ENCODE measurements at places on chromosomes 2 and 18. TPM values are rescaled to one million over a fixed set of nuclear protein-coding genes. Genes with fewer than 3 reads are reported as not detected.

SLC38A11 gene
- 1.1 TPM for total RNA-seq

CCDC68 gene
- total RNA-seq: 3.9 TPM

TSGA10 gene
- 8.5 TPM for total RNA-seq

MATN3 gene
- 0.76 TPM for total RNA-seq

KIAA2012 gene
- total RNA-seq: 0.16 TPM

LINC00305 gene
- not detected for total RNA-seq

IL1A gene
- 0.49 TPM for total RNA-seq

IL36A gene
- not detected for total RNA-seq

EPHA4 gene
- total RNA-seq: 70.6 TPM

DNA sequence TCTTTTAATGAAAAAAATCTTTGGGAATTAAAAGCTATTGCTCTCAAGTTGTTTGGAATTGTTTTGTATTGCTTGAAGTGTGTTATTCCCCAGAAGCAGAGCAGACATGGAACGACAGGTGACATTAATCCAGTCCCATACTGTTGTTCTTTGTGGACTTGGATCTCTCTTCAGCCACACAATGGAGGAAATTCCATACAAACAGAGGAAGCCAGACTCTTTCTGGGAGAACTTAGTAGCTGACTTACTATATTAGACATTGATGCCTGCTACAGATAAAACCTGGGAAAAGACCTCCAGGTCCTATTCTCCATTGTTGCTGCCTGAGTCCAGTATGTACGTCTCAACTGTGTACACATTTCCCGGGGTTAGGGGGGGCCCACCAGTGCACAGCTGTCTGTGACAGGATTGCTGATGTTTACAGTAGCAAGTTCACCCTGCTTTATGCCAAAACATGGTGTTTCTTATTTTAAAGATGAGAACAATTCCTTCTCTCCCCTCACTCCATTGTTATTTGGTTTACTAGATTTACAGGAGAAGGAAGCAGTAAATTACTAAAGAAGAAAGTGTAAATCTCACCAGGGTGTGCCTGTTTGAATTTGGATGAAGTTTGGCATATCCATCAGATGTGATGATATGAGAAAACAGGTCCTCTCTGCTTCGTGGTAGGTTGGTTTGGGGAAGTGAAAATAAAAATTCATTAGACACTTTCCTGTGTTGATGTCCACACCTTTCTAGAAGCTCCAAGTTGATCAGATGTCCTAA, 142.4 kb upstream of the RBBP8 start:
- no peaks in the 10 kb centered on the region for H3K27me3 ChIP-seq
- no peak overlapping the region for H3K27ac ChIP-seq
- no peaks in the 10 kb centered on the region for H3K36me3 ChIP-seq
- DNase-seq: no peak

DNA sequence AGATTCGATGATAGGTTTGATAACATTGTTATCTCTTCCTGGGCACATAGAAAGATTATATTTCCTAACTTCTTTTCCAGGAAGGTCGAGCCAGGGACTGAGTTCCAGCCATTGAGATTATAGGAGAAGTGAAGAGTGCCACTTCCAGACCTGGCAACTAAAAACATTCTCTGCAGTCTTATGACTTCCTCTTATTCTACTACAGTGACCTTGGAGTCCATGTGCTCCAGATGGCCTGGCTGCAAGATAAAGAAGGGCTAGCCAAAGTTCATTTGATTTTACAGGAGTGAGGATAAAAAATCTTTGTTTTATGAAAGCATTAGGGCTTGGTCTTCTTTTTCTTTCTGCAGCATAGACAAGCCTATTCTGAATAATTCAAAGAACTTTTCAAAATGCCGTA, 363.0 kb downstream of the FSIP2 start:
- no peaks in the 10 kb centered on the region for H3K27me3 ChIP-seq
- no peak overlapping the region for H3K27ac ChIP-seq
- no peak for DNase-seq
- no peaks in the 10 kb centered on the region for H3K36me3 ChIP-seq

GRCh38 chr18:65422544-65423136, 328.2 kb upstream of the CDH7 start:
- H3K4me1 ChIP-seq: no peaks in the 10 kb centered on the region
- H3K4me3 ChIP-seq: no peak overlapping the region
- no peaks in the 10 kb centered on the region for H3K27me3 ChIP-seq
- DNase-seq: no peak
- H3K36me3 ChIP-seq: no peaks in the 10 kb centered on the region

DNA sequence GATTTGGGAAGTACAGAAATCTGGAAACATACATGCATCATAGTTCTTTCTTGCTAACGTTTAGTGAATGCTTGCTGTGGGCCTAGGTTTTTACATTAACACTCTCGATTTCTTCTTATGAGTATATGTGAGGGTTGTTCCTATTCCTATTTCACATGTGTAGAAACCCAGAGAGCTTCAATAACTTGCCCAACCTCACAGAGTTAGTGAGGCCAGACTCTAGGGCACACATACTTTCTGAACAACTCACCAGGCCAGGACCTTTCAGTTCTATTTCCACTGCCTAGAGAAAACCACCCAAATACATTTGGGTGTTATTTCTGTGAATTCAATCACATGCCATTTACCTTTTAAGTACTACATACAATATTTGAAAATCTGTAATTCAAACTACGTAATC, 8.2 kb upstream of the KCTD1 start:
- no peaks in the 10 kb centered on the region for H3K27me3 ChIP-seq
- no peak overlapping the region for H3K27ac ChIP-seq
- no peaks in the 10 kb centered on the region for H3K36me3 ChIP-seq
- no peak overlapping the region for H3K4me3 ChIP-seq

GRCh38 chr2:129192841-129193253, 786.6 kb upstream of the RAB6C start:
- H3K4me3 ChIP-seq: no peak overlapping the region
- H3K27me3 ChIP-seq: no peaks in the 10 kb centered on the region
- H3K4me1 ChIP-seq: peaks cover 19% of the 10 kb centered on the region
- no peaks in the 10 kb centered on the region for H3K36me3 ChIP-seq

GRCh38 chr18:9334973-9335696, 562 bp downstream of the TWSG1 start:
- H3K27me3 ChIP-seq: no peaks in the 10 kb centered on the region
- DNase-seq: peak; percentile 77
- H3K36me3 ChIP-seq: peaks cover 5% of the 10 kb centered on the region
- peak overlapping the region; percentile 75 for H3K27ac ChIP-seq
- H3K4me3 ChIP-seq: peak overlapping the region; percentile 71

DNA sequence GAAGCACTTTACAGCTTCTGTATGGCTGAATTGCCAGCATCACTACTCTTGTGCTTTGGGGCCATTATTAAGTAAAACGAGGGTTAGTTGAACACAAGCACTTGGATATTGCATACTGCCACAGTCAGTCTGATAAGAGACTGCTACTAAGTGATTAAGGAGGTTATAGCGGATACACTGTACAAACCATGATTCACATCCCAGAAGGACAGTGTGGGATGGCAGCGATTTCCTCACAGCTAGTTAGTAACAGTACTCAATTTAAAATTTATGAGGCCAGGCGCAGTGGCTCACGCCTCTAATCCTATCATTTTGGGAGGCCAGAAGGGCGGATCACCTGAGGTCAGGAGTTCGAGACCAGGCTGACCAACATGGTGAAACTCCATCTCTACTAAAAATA, 2.6 kb upstream of the BMPR2 start:
- no peaks in the 10 kb centered on the region for H3K36me3 ChIP-seq
- peaks cover 14% of the 10 kb centered on the region for H3K4me1 ChIP-seq
- no peak overlapping the region for H3K4me3 ChIP-seq
- no peak overlapping the region for H3K27ac ChIP-seq

DNA sequence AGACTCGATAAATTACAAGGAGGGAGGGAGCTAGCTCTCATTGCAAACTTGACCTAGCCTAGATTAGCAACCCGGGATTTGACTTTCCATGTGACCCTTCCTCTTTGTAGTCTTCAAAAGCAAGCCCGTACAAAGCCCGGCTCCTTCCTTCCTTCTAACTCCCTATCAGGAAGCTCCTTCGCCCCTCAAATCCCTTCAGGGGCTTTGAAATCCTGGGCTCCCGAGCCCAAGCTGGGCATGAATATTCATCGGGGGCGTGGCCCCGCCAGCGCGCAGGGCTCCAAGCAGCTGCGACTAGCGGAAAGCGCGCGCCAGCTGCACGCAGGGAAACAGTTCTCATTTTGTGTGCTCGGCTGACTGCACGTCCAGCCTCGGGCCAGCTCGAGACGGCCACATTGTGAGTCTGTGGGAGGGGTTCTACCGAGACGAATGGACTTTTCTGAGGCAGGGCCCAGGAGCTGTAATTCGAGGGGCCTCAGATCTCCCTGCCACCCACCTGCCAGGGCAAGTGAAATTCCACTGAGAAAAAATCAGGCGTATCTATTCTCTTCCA, 84.0 kb upstream of the PELI1 start:
- peak overlapping the region; percentile 51 for H3K4me3 ChIP-seq
- H3K27me3 ChIP-seq: no peaks in the 10 kb centered on the region
- H3K27ac ChIP-seq: peak overlapping the region; percentile 80
- H3K4me1 ChIP-seq: peaks cover 18% of the 10 kb centered on the region
- no peaks in the 10 kb centered on the region for H3K36me3 ChIP-seq
- DNase-seq: peak; percentile 87

- peak within 1 kb of the TSS; percentile 86 for H3K4me3 ChIP-seq
- peaks cover 37% of the 10 kb centered on the region for H3K4me1 ChIP-seq
Measured at GRCh38 chr2:160062292-160063005, at the start of gene PLA2R1. PLA2R1 (minus strand) TSS chr2:160062615; CDS start chr2:160062403, 212 bp downstream.

- H3K4me3 ChIP-seq: peak overlapping the region; percentile 70
- DNase-seq: peak; percentile 26
- peaks cover 32% of the 10 kb centered on the region for H3K4me1 ChIP-seq
- peaks cover 28% of the 10 kb centered on the region for H3K27me3 ChIP-seq
Measured at GRCh38 chr18:46335534-46336101, 231.4 kb downstream of the HAUS1 start.

DNA sequence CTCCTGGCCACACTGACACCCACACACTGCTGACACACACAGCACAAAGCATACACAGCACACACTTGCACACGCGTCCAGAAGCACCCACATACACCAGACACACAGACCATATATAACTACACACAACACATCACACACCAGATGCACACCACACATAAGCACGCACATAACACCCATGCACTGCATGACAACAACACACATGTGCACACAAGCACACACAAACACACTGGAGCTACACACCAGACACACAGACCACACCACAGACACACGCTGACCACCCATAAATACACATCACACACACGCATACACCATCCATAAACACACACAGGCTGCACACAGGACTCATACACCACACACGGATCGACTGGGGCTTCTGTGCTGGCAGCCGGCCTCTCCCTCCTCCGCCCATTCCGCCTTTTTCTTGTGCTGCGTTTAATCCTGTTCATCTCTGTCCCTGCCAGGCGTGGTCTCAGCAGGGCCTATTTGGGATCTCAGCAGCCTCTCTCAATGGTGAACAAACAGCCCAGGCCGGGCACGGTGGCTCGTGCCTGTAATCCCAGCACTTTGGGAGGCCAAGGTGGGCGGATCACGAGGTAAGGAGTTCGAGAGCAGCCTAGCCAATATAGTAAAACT, 396.9 kb upstream of the MYT1L start:
- no peak overlapping the region for H3K4me3 ChIP-seq
- no peak for DNase-seq
- no peak overlapping the region for H3K27ac ChIP-seq
- no peaks in the 10 kb centered on the region for H3K4me1 ChIP-seq
- no peaks in the 10 kb centered on the region for H3K36me3 ChIP-seq

GRCh38 chr18:55585920-55586561, 2.0 kb downstream of the TCF4 start:
- no peaks in the 10 kb centered on the region for H3K36me3 ChIP-seq
- DNase-seq: no peak
- peak overlapping the region; percentile 94 for H3K27ac ChIP-seq
- H3K4me1 ChIP-seq: peaks cover 45% of the 10 kb centered on the region

DNA sequence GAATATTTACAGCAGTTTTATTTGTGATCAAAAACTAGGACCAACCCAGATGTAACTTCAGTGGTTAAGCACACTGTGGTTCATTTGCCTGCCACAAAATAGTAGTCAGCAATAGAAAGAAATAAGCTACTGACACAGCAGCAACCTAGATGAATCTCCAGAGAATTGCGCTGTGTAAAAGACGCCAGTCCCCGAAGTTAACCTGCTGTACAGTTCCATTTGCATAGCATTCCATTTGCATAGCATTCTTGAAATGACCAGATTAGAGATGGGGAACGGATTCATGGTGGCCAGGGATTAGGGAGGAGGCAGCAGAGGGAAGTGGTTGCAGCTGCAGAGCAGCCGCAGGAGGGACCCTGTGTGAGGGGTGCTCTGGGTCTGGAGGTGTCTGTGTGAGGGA, 39.3 kb upstream of the NFATC1 start:
- H3K27ac ChIP-seq: no peak overlapping the region
- H3K36me3 ChIP-seq: peaks cover 44% of the 10 kb centered on the region
- no peak overlapping the region for H3K4me3 ChIP-seq
- no peaks in the 10 kb centered on the region for H3K27me3 ChIP-seq
- no peak for DNase-seq

GRCh38 chr2:205764270-205764746, 82.0 kb downstream of the NRP2 start:
- no peaks in the 10 kb centered on the region for H3K36me3 ChIP-seq
- peaks cover 18% of the 10 kb centered on the region for H3K4me1 ChIP-seq
- DNase-seq: no peak
- H3K27ac ChIP-seq: no peak overlapping the region

- no peaks in the 10 kb centered on the region for H3K36me3 ChIP-seq
- DNase-seq: no peak
- H3K27me3 ChIP-seq: no peaks in the 10 kb centered on the region
- H3K27ac ChIP-seq: peak overlapping the region; percentile 67
- H3K4me1 ChIP-seq: peaks cover 31% of the 10 kb centered on the region
Measured at GRCh38 chr2:145752091-145752806, 1232.3 kb upstream of the ZEB2 start.

DNA sequence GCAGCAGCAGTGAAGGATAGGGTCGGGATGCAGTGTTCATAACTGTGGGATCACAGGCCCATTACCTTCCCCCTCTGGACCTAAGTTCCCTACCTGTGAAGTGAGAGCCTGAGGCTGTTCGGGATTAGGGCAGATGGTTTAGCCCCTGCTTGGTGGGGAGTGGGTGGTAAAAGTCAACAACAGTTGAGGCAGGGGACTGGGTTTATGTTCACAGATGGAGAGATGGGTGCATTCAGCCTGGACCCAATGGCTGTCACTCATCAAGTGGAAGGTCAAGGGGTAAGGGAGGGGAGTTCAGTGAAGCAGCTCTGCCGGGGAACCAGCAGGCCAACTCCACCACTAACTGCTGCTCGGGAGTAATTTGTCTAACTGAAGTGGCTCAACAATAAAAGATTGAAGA, 180.4 kb downstream of the FAM210A start:
- peaks cover 11% of the 10 kb centered on the region for H3K4me1 ChIP-seq
- H3K4me3 ChIP-seq: no peak overlapping the region
- H3K36me3 ChIP-seq: no peaks in the 10 kb centered on the region
- no peaks in the 10 kb centered on the region for H3K27me3 ChIP-seq
